ENCODE measurements at places on chromosomes 11 and 22. TPM values are rescaled to one million over a fixed set of nuclear protein-coding genes. Genes with fewer than 3 reads are reported as not detected.

The C1QTNF5 gene
- total RNA-seq = not detected

The GGTLC2 gene
- total RNA-seq = not detected

The PRR33 gene
- total RNA-seq = not detected

The LRRC32 gene
- total RNA-seq = not detected

The ART5 gene
- not detected for total RNA-seq

The BSCL2 gene
- total RNA-seq = 44.2 TPM

The TRPC6 gene
- 0.13 TPM for total RNA-seq

The KRTAP5-1 gene
- not detected for total RNA-seq

The PDHX gene
- 35.5 TPM for total RNA-seq

The MS4A1 gene
- total RNA-seq = not detected

The UBQLNL gene
- total RNA-seq = not detected

The SYNGR1 gene
- 0.89 TPM for total RNA-seq

The MPEG1 gene
- not detected for total RNA-seq

The IL18 gene
- total RNA-seq = 1.7 TPM

The CAT gene
- total RNA-seq = 30.6 TPM

The MS4A15 gene
- not detected for total RNA-seq

The TAF10 gene
- 26.3 TPM for total RNA-seq

The SYT13 gene
- total RNA-seq = not detected

The OR8G1 gene
- not detected for total RNA-seq

The DEUP1 gene
- total RNA-seq = under 0.01 TPM

The CARD18 gene
- total RNA-seq = 3.5 TPM

The AQP11 gene
- total RNA-seq = 0.67 TPM

The OR6T1 gene
- not detected for total RNA-seq

The TRPM5 gene
- total RNA-seq = not detected

The CLCF1 gene
- 6.9 TPM for total RNA-seq

The APLNR gene
- total RNA-seq = not detected

The NRXN2 gene
- total RNA-seq = 4.5 TPM

The HSPB2 gene
- not detected for total RNA-seq

The DEPDC7 gene
- total RNA-seq = 6.4 TPM

The TRIM66 gene
- 21.8 TPM for total RNA-seq

The OR5P2 gene
- 11.3 TPM for total RNA-seq

The CADM1 gene
- total RNA-seq = 19.3 TPM

The UBQLN3 gene
- total RNA-seq = not detected

The PARVG gene
- not detected for total RNA-seq

The APOL5 gene
- total RNA-seq = not detected

The TIRAP gene
- total RNA-seq = 6.3 TPM

The OR52I1 gene
- not detected for total RNA-seq

The OR5T3 gene
- not detected for total RNA-seq

The HBE1 gene
- total RNA-seq = not detected

The FAM180B gene
- total RNA-seq = not detected

The DENND6B gene
- 2.0 TPM for total RNA-seq

Data from mammary epithelial cell (primary cell).